ENCODE measurements at places on chromosomes 13 and 19. TPM values are rescaled to one million over a fixed set of nuclear protein-coding genes. Genes with fewer than 3 reads are reported as not detected.

DNA sequence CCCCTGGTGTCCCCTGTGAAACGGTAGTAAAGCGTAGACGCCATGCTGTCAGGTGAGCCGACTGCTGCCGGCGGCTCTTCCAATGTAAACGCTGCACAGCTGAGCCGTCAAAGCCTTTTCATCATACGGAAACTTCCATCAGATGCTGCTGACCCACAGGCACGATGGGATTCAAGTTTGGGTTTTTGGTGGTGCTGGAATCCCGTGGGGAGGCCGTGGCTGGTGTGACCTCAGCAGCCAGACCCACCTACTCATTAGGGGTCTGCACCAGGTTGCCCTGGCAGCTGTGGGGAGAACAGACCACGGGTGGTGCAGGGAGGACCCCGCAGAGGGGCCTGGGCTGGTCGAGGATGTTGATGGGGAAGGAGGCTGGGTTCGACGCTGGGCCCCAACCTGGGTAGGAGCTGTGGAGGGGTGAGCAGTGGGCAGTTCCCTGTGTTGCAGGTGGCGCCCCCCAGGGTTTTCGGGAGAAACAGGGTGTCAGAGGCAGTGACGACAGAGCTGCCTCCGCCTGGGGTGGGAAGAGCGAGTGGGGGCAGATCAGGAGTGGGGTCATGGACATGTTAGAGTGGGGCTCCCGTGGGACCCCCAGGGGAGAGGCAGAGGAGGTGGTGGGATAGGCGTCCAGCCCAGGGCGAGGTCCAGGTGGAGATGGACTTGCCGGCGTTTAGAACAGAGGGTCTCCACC is 6.6 kb downstream of the GRIN3B start:
- DNase-seq, result no peak

- no peak for DNase-seq
Measured at GRCh38 chr19:21134934-21135366, 6.9 kb upstream of the ZNF431 start.

The FPR3 gene
- not detected for polyA plus RNA-seq

GRCh38 chr19:14411938-14412245 is 7.2 kb downstream of the DDX39A start:
- no peak for DNase-seq

The PCDH20 gene
- 0.01 TPM for polyA plus RNA-seq

The EBPL gene
- polyA plus RNA-seq, result 103 TPM

The PRSS57 gene
- not detected for polyA plus RNA-seq

- DNase-seq, result no peak
Measured at GRCh38 chr13:21594715-21595545, 9.0 kb downstream of the MICU2 start.
